ENCODE measurements at places on chromosomes 3 and 15.

DNA sequence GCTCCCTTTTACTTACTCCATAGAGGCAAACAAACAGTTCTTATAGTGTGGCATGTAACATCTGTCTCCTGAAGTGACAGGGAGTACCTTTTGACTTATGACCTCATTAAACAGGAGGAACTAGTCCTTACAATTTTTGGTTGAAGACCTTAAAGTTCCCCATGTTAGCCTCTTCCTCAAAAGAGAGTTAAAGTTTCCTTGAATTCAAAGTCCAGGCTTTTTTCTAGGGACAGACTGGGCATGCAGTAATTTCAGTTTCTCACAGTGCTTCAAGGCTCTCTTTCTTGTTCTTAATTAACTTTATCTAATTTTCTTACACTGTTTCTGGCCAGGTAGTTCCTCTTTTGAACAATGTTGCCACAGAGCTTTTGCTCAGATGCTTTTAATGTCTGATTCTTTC lies 12.1 kb downstream of the GOLM2 start:
- no peak for DNase-seq

DNA sequence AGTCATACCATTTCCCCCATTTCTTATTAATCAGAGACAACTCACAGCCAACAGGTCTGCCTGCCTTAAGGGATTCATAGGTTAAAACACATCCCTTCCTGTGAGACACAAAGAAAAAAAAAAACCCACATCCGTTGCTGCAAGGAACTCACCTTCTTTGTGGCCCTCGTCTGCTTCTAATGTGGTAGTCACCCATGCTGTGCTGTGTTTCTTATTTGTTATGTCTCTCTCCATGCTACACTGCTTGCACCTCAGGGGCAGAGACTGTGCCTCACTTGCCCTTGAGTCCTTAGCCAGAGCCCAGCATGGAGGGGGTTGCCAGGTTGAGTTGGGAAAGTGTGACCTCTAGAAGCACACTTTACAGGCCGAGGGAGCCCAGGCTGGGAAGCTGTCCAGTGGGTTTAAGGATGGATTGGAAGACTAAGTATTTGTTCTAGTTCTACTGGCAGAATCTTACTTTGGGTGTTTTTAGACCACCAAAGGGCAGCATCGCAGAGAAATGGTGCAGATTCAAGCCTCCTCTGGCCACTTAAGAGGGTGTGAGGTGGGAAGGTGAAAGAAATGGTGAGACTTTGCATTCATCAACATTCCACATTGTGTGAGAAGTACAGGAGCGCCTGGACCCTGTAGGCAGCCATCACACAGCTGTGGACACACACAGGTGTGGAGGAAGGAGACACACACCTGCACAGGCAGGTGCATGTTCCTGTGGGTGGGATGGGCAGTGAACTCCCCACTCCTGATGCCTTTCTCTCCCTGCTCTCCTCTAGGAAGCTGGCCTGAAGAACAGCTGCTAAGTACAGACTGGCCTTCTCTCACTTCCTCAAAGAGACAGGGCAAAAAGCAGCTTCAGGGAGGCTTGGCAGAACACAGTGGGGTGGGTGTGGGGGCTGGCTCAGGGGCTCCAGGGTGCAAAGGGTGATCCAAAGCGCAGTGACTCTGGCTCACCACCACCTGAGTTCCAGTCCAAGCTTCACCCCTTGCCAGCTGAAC lies 48.8 kb downstream of the GLB1 start:
- DNase-seq, result no peak

- DNase-seq, result no peak
These were observed 230.3 kb upstream of the CFAP20DC start for GRCh38 chr3:59280113-59280512.

DNA sequence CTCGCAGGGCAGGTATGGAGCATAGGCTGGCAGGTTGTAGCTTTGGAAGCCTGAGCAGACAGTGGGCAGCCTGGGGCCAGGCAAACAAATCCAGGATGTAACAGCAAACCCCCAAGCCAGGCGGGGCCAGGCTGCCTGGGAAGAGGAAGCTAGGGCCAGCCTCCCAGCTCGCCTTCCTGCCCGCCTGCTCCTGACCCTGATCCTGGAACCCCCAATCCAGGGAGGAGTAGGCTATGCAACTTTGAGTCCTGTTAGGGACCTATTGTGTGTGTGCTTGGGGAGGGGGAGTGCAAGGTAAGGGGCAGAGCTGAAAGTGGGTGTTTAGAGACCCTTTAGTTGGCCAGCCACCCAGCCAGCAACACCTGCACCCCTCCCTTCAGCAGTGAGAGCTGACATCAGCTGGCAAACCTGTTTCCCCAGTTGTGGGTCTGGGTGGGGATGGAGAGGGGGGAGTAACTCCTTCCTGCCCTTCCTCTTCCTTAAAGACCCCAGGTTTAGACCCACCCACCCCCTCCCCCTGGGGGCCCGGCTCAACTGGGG lies 2.5 kb downstream of the NBEAL2 start:
- DNase-seq, result no peak

- DNase-seq, result no peak
These were observed 54.8 kb upstream of the BCL6 start for GRCh38 chr3:187799942-187800641.

- DNase-seq, result no peak
These were observed 444.7 kb upstream of the TPRG1 start for GRCh38 chr3:188727052-188727451.

GRCh38 chr3:107675233-107675900 lies 152.6 kb downstream of the BBX start:
- no peak for DNase-seq

DNA sequence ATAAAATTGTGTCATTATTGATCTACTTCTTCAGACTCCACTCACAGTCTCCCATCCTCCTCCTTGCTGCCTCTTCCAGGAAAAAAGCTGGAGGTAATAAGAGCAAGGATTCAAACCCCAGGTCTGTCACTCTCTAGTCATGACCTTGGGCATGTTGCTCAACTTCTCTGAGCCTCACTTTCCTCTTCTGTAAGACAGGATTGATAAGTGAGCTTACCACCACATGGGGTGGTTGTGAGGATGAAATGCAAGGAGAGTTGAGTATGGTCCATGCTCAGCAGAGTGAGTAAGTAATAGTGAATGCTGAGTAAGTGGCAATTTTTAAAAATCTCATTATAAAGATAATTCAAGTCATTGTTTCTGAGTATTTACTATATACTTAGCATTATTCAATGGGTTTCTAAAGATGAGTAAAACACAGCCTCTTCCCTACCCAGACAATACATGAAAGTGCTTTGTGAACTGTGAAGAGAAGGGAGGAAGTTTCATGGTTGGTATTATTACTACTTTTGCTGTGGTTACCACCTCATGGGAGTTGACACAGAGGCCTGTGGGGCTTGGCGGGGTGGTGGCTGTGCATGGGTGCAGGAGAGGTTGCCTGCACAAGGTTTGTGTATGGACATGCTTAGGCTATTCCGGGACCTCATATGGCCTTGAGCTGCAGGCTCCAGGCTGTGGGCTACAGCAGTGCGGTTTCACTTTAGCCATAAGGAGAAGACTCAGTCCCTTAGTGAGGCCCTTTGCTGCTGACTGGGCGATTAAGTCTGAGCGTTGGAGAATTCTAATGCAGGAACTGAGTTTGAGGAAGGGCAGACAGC lies 30.0 kb downstream of the SLC6A11 start:
- DNase-seq, result no peak

DNA sequence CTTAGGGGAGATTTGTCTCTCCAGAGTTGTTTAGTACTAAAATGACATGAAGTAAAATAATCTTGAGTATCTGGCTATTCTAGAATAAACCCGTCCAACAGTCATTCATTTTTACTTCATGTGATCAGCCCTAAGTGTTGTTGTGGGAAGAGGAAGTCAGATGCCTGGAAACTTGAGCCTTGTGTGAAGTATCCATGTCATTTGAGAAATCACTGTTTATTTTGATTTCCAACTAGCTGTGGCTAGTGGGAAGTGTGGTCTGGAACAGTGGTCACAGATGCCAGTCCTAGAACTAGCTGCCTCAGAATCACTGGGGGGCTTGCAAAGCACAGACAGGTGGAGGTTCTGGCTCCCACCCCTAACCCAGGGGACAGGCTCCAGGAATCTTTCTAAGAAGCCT lies 77.7 kb upstream of the LIMD1 start:
- DNase-seq, result no peak

DNA sequence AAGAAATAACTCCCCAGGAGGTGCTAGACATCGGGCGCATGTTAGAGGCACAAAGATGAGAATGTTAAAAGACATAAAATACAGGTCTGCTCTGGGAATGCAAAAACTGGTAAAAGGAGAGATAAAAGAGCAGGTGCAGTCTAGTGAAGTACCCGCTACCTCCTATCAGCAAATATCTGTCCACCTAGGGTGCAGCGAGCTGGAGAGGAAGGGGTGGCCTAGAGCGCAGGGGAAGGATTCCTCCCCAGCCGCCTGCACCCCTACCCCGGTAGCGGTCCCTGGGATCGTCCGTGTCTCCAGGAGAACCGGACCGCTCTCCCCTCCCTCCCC lies 237 bp upstream of the ZNF662 start:
- no peak for DNase-seq

DNA sequence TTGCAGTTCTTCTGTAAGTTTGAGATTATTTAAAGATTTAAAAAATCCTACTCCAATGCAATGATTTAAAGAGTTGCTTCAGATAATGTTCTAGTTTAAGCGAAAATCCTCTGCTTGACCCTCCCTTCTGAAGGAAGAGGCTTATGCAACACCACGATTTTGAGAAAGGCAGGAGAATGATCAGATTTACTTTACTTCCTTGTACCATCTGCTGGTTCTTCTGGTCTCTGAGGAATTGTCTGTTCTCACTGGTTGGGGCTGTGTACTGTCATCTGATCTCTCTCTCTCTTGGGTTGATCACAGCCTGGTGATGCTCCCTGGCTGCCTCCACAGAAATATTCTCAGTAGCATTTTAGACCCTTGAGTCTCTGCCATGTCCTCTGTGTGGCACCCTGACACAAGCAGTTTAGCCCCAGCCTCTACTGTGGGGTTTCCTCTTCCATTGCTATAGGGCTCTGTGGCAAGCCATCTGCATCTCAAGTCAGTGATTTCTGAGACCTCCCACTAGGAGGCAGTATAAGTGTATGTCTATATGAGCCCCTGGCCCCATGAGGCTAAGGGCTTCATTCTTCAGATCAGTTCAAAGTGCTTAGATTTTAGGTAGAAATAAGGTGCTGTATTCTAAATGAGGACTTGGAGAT lies 50.8 kb upstream of the PLAAT1 start:
- DNase-seq, result peak; percentile 70

All from D341Med (cell line).